ENCODE measurements at places on chromosomes 11 and 22. TPM values are rescaled to one million over a fixed set of nuclear protein-coding genes. Genes with fewer than 3 reads are reported as not detected.

TSPAN32 gene
- polyA plus RNA-seq: 4.8 TPM

APOA1 gene
- polyA plus RNA-seq: 5,326 TPM

CLMP gene
- polyA plus RNA-seq: 27.1 TPM

KCNE3 gene
- polyA plus RNA-seq: 9.6 TPM

Data from hepatocyte (in vitro differentiated cells).